ENCODE measurements at places on chromosomes 11 and 22.

DNA sequence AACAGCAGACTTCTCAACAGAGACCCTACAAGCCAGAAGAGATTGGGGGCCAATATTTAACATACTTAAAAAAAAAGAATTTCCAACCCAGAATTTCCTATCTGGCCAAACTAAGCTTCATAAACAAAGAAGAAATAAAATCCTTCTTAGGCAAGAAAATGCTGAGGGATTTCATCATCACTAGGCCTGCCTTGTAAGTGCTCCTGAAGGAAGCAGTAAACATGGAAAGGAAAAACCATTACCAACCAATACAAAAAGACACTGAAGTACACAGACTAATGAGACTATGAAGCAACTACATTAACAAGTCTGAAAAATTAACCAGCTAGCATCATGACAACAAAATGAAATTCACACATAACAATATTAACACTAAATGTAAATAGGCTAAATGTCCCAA is 947.9 kb upstream of the CHORDC1 start:
- no peak for DNase-seq

DNA sequence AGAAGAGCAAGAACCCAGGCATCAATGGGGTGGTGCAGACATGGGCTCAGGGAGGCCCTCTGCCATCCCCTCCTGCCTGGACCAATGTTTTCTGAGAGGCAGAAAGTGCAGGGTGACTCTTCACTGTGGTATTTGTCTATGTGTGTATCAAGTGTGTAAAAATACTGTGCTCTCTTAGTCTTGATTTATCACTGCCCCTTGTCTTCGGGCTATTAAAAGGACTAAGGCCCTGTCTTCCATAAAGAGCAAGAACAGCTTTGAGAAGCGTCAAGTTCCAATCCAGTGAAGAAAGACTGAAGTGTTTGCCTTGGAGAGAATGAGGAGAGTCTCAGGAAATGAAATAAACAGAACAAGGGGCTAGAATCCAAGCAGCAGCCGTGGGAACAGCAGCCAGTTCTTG is 14.4 kb downstream of the PRSS23 start:
- DNase-seq = no peak

DNA sequence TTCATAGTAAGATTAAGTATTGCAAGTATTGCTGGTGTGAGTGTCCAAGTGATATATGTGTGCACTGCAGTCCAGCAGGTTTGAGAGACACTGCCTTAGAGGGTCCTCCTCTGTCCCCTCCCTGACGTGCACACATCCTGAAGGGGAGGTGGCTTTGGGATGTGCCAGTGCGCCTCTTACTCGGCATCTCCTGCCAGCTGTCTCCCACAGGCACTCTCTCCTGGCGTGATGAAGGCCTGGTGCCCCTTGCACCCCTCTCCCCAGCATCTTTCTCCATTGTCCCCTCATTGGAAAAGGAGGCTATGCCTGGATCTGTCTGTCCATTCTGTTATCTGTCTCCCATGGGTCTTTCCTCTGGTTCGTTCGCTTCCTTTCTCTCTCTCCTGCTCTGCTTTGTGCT is 24.2 kb downstream of the GTPBP1 start:
- no peak for DNase-seq

GRCh38 chr11:118917481-118918127 is 8.1 kb downstream of the BCL9L start:
- DNase-seq = peak; percentile 90

- DNase-seq = no peak
Measured at GRCh38 chr11:121270001-121270678, 22.4 kb upstream of the SC5D start.

DNA sequence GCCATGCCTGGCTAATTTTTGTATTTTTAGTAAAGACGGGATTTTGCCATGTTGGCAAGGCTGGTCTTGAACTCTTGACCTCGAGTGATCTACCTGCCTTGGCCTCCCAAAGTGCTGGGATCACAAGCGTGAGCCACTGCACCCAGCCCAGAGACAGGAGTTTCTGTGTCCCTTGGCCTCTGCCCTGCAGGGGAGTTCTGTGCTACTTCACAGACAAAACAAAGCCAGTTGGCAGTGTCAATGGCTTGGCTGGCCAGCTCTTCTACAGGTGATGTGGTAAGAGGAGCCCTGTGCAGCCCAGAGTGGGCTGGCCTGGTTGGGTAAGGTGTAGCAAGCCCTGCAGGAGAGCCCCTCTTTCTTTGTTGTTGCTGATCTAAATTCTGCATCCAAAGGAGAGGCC is 60.5 kb upstream of the SHISAL1 start:
- no peak for DNase-seq

DNA sequence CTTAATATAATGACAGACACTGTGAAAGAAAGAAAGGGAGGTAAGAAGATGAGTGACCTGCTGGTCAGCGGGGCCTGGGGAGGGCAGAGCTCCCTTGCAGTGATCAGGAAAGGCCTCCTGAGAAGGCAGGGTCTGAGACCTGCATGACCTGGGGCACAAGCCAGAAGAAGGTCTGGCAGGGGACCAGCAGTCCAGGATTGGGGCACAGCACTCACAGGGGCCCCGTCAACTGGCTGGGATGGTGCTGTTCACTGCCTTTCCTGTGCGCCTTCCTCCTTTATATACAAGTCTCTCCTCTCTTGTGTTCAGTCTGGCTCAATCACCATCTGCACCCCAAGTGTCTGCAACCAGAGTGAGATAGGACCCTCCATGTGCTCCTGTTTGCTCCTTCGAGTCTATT is 22.2 kb upstream of the SCARF2 start:
- no peak for DNase-seq

GRCh38 chr11:108775324-108775723 is 110.5 kb downstream of the DDX10 start:
- DNase-seq = no peak

DNA sequence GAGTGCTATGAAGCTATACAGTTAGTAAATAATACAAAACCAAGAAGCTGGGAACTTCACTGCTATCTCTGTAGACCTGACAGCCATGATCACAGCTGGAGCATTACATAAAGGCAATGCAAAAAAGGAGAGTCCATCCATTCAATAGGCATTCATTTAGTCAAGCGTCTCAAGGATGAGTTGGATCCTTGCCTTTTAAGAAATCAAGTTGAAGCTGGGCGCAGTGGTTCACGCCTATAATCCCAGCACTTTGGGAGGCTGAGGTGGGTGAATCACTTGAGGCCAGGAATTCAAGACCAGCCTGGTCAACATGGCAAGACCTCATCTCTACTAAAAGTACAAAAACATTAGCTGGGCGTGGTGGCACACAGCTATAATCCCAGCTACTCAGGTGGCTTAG is 48.1 kb upstream of the ALKBH3 start:
- no peak for DNase-seq

DNA sequence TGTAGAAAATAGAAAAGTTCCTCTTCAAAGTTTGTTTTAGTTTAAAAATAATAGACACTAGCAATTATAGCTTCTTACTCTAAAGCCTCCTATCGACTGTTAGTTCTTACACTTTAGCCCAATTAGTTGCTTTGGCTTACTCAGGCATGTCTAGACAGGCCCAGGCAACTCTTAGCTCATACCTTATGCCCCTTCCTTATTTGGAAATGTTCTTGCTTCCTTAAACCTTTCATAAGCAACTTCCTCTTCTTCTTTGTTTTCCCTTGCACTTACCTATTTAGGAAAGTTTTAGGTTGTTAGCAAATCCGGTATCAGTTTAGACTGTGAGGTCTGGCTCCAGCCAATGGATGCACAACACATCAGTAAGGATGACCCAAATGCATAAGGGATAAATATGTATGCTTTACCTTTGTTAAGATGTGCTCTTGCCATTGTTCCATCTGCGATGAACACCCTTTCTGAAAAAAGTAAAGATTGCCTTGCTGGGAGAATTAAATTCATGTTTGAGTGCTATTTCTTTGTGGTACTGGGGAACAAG is 1277.5 kb upstream of the CNTN5 start:
- no peak for DNase-seq
